RPMI7951 (cell line): ENCODE measurements at places on chromosomes 16 and 17. TPM values are rescaled to one million over a fixed set of nuclear protein-coding genes. Genes with fewer than 3 reads are reported as not detected.

GRCh38 chr17:51912939-51913338 is 245.6 kb downstream of the CA10 start:
- no peak for DNase-seq

DNA sequence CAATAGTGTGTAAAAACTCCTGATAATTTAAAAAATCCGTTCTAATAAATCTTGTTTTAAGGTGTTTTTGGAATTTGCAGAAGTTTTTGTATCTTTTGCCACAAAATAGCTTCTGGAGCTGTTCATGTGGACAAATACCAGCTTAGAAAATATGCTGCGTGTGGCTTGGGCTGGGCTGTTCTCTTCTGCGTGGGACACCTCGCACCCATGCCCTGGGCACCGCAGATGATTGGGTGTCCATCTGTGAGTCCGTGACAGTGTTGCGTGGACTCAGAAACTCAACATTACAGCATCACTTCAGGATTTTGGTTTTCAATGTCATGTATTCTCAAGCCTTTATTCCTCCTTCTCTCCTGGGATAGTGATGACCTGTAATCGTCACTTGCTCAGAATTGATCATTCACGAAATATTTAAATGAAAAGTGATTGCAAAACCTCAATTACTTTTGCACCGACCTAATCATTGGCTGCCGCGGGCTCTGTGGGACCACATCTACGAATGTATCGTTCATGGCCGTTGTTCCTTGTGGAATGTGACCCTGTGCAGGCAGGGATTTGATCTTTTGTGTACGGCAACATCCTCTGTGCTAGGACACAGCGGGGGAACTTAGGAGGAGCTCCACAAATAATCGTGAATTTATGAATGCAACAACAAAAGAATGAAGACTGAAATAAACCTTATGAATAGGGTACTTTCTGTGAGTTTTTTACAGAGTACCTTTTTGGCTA is 210.3 kb upstream of the FOXF1 start:
- DNase-seq: no peak

The EXOC7 gene
- total RNA-seq: 32.4 and 45.0 TPM in 2 replicates

DNA sequence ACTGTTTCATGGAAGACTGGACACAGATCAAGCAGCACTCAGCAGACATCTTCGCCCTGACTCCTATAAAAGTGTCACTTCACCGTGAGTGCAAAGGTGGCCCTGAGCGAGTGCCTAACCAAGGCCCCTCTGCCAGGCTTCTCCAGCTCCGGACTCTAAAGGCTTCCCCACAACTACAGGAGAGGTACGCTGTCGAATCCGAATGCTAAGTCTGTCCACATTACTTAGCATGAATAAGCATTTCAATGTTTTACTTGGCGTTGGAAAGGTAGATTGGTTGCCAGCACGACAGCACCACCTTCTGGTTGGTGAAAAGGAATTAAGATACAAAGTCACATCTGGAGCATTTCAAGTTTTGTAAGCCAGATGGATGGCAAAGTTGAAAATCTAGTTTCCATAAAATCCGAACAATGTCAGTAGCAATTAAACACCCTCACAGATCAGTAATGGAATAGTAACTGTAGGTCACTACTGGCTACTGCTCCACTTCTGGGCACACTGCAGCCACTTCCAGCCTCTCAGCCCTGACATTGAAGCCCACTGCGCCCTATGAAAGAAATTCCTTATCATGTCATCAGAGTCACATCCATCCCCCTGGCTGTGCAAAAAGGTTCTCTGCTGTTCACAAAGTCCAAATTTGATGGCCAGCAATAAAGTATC is 100.9 kb downstream of the PARN start:
- peak; percentile 83 for DNase-seq
